ENCODE measurements at places on chromosomes 12 and 14. TPM values are rescaled to one million over a fixed set of nuclear protein-coding genes. Genes with fewer than 3 reads are reported as not detected.

PTCSC3 gene
- not detected for total RNA-seq

CYP27B1 gene
- 1.8 TPM for total RNA-seq

TECPR2 gene
- total RNA-seq = 6.8 TPM

TCL1A gene
- total RNA-seq = not detected

KCNJ8 gene
- 0.29 TPM for total RNA-seq

SDSL gene
- 28.4 TPM for total RNA-seq

CSRP2 gene
- 20.6 TPM for total RNA-seq

BCL11B gene
- total RNA-seq = 0.20 TPM

PLCZ1 gene
- not detected for total RNA-seq

NOC4L gene
- total RNA-seq = 42.7 TPM

EPYC gene
- not detected for total RNA-seq
